HS-27A (cell line): ENCODE measurements at places on chromosomes 16 and 17.

DNA sequence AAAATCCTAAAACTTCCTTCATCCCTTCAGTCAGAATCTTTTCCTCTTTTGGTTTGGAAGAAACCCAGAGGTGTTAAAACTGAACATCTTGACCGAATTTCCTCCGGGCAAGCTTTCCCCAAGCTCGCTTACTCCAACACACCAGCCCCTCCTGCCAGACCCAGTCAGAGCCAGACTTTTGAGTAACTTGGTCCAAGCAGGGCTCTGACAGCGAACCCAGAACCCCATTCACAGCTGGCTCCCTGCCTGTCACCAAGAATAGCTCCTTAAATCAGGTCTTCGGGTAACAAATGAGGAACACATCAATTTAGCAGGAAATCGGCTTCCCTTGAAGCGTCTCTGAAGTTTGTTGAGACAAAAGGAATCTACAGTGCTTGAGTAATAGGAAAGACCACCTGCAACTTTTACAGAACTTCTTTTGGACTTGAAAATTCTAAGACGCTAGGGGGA lies 27.3 kb downstream of the GAS7 start:
- no peak for DNase-seq

DNA sequence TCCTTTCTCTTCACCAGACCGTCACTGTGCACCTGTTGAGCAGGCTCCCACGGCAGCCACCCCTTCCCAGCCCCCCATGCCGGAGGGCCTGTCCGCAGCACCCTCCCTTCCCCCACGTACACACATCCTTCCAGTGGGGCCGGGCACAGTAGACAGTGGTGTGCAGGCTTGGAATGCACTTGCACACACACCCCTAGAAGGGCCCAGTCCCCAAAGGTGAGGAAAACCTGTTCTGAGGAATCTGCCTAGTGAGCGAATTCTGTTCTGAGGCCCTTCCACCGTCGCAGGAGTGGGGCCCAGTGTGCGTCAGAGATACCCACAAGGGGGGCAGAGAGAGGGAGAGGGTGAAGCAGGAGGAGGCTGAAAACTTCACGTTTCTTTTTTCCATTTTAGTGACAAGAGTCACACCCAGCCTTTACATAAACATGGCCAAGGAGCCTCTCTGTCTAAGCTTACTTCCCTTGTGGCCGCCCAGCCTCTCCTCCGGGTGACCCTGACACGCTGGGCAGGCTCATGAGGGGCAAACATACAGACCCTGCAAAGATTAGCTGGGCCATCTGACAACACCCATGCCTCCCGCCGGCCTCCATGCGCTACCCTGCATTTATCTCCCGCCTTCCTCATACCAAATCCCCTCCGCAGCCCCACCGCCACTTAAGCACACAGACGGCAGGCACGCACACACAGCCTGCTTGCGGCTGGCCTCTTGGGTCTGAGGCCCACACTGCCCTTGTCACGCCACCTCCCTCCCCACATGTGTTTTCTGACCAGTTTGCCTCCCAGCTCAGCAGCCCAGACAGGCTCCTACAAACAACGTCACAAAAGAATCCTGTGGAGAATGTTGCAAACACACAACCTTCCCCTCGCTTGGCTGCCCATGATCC lies 1.8 kb downstream of the ZBTB4 start:
- DNase-seq: no peak

DNA sequence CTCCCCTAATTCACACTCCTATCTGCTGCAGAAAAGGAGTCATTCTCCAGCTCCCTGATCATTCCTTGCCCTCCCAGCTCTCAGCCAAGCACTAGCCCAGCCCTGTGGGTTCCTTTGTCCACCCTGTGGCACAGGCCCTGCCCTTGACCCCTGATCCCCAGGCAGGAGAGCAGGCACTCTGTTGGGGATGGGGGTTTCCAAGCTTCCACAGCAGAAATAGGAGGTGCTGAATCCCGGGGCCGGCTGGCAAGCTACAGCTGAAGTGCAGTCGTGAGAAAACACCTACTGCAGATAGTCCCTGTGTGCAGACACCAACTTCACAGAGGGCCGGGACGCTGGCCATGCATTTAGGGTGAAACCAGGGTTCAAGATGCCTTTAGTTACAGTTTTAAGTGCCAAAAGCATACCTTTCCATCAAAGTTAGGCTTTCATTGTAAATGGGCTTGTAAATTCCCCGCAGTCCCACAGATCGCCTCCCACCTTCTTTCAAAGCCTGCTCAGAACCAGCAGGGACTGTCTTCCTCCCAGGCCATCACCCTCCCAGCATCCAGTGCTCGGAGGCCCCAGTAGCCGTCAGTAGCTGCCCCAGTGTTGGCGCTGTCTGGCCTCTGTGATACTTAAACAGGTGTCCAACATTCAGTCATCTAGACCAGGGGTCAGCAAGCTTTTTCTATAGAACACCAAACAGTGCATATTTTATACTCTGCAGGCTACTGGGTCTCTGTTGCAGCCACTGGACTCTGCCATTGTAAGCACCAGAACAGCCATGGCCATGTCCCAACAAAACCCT lies 10.6 kb downstream of the CPSF4L start:
- no peak for DNase-seq

GRCh38 chr16:67647111-67647651 lies 2.2 kb downstream of the CARMIL2 start:
- no peak for DNase-seq
